ENCODE measurements at places on chromosomes 12 and 14.

- DNase-seq, result no peak
Observed at GRCh38 chr14:21313512-21313911, 33.6 kb downstream of the RPGRIP1 start.

DNA sequence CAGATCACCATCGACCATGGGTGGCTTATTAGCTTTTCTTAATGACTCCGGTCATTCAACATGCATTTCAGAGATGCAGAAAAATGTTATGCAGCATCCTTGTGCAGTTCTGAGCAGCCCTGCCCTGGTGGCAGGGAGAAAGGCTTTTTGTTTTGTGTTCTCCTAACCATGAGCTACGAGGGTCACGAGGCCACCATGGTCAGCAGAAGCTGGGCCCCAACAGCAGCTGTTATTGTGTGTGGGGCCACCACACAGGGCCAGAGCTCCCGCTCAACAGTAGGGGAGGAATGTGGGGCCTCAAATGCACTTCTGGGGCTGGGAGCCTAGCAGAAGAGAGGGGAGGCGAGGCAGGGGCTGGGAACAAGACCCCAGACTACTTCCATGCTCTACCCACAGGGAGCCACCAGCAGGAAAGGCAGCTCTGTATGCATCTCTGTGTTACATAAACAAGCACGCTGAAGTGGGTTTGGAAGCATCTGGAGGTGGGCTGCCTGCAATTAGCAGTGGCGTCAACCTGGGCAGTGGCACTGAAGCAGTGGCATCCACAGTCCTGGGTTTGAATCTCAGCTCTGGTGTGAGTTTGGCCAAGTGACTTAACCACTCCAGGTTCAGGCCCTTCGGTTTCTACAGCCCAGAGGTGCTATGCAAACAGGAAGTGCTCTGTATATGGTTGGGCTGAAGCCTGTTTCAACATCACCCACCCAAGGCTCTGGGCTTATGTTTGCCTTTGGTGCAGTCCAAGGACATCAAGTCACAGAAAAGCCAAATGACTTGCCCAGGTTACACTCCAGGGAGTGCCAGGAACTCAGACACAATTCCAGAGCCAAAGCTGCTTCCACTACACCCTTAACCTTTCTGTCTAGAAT is 16.3 kb downstream of the GLTP start:
- DNase-seq, result peak; percentile 5

DNA sequence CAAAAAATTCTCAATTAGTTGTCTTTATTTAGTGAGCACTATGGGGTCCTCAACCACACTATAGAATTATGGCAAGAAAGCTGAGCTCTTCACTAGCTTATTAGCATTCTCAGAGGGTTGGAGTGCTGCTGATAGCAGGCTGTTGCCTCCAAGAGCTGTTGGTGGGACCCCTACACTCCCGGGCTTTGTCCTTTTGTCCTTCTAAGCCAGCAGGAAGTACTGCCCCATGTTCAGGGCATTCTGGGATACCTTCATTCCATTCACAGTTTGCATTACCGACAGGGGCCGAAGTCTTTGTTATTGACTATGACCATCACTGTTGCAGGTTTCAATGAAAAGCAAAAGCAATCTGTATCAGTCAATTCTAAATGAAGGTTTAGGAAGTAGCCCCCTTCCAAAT is 89.5 kb upstream of the OTX2 start:
- no peak for DNase-seq

DNA sequence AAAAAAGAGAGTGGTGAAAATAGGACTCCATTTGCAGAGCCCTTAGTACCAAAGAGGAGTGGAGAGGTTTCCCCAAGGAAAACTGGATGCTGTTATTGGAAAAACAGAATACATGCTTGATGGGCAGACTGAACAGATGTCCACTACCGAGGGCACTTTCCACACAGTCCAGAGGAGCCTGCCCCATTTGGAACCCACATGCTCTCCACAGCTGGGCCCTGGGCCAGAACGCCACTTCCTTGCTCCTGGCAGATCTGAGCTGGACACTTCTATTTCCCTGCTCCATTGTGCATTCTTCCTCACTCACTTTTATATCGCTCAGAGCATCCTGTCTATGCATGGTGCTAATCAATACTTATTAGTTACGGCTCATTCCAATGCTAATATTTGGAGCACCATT is 249.9 kb downstream of the SLC15A4 start:
- no peak for DNase-seq

- no peak for DNase-seq
Observed at GRCh38 chr14:56176530-56176929, 58.3 kb downstream of the PELI2 start.

GRCh38 chr14:31261859-31262731 is 54.5 kb upstream of the HECTD1 start:
- DNase-seq, result peak; percentile 40

GRCh38 chr12:6765048-6765633 is 1.0 kb upstream of the PTMS start:
- DNase-seq, result no peak

DNA sequence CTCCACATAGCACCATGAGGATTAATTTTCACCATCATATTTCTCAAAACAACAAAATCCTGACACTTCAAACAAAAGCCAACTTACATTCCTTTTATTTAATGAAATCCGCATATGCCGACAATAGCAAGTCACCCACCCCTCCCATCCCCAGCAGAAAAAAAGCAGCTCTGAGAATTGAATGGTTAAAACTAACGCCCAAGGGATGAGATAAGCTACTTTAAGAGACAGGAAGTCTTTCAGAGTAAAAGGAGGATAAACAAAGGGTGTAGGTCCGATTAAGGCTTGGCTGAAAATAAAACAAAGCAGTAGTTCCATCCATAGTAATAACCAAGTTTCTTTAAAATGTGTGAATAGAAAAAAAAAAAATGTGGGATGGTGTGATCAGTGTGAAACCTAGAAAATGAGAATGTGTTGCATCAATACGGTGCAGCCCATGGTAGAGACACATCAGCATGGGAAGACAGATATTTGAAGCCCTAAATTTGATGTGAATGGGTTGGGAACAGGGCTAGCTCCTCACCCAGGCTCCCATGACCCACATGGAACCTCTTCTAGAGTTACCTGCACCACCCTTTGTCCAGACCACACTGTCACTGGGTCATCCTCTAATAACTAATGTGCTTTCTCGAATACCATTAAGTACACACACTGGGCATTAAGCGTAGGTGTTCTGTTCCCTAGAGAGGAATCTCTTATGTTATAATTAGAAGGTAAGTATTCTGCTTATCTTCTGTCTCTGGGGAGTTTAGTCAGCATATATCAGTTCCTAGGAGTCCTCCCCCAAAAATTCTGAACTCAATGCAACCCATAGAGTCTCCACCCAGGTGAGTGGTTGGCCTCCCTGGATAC is 31.7 kb downstream of the RTRAF start:
- DNase-seq, result no peak

GRCh38 chr14:39113685-39114072 is 444 bp upstream of the GEMIN2 start:
- no peak for DNase-seq

- no peak for DNase-seq
Observed at GRCh38 chr12:113961921-113962710, 4.0 kb downstream of the RBM19 start.

DNA sequence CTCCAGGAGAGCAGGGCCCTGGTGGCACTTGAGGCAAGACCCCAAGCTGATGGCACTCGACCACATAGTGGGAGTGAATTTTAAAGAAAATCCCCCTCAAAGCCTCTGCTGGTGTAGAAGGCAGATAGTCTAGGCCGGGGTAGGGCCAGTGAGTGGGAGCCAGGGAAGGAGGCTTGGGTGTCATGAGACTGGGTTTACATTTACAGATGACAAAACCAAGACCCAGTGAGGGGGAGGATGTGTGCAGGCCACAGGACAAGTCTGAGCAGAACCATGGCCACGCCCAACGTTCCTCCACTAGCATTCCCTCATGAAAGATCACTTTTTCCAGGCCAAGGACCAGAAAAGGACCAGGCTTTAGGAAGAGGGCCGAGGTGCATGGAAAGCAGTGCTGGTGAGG is 42.0 kb downstream of the EVL start:
- no peak for DNase-seq

DNA sequence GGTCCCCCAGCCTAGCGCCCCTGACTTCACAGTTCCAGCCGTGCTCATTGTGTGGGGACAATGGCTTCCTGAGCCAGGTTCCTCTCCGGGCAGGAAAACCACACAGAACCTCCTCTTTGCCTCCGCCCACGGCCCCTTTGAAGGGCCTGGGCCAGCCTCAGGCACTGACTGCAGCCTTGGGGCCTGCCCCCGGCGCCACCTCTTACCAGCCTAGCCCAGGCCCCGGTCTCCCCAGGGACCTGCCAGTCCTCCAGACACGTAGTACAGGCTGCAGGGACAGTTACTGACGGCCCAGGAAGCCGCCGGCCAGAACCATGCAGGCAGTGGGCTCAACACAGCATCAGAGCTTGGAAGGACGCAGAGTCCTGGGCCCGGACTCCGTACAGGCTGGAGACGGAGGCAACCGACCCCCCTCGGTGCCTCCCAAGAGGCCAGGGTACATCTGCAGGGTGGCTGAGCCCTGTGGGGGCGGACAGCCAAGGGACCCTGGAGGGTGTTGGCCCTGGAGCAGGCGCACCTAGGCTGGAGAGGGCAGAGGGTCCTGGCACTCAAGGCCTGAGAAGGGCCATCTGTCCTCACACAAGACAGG is 20.9 kb upstream of the NUDT14 start:
- no peak for DNase-seq
